T-helper 2 cell treated with Interferon-gamma antibody and Interleukin-4, amounts not matched to agents 100 ng/mL and 5 ng/mL, for 36 hours (primary cell): ENCODE measurements at places on chromosomes 2 and 18. TPM values are rescaled to one million over a fixed set of nuclear protein-coding genes. Genes with fewer than 3 reads are reported as not detected.

Gene CAPG
- total RNA-seq, result 403 and 407 TPM in 2 replicates

Gene CTLA4
- 25.7 and 26.0 TPM in 2 replicates for total RNA-seq

Gene CAPN13
- total RNA-seq, result not detected in 2 replicates

Gene NRBP1
- 81.4 and 87.3 TPM in 2 replicates for total RNA-seq

Gene EPB41L3
- 1.6 and 1.8 TPM in 2 replicates for total RNA-seq

Gene PTPRN
- not detected in 2 replicates for total RNA-seq

Gene SOWAHC
- total RNA-seq, result 0.32 TPM in 2 replicates

Gene LINC00305
- not detected in 2 replicates for total RNA-seq

Gene EVX2
- total RNA-seq, result not detected in 2 replicates

Gene CDH19
- not detected in 2 replicates for total RNA-seq

Gene SCTR
- not detected in 2 replicates for total RNA-seq

Gene VPS54
- total RNA-seq, result 18.7 and 19.0 TPM in 2 replicates

Gene BOLA3
- total RNA-seq, result 68.6 and 69.3 TPM in 2 replicates

Gene GALNT13
- total RNA-seq, result 0.14 and 0.18 TPM in 2 replicates

Gene SERPINB3
- total RNA-seq, result not detected in 2 replicates

Gene C2orf92
- total RNA-seq, result 10.0 and 10.4 TPM in 2 replicates

Gene SH3RF3
- total RNA-seq, result 0.23 TPM in 2 replicates

Gene ZDBF2
- 6.9 and 7.5 TPM in 2 replicates for total RNA-seq

Gene ANKRD53
- total RNA-seq, result not detected in 2 replicates

Gene REG1B
- not detected in 2 replicates for total RNA-seq

Gene SLC16A14
- 1.5 and 1.7 TPM in 2 replicates for total RNA-seq

Gene DOK6
- not detected in 2 replicates for total RNA-seq

Gene ME2
- total RNA-seq, result 90.6 and 94.4 TPM in 2 replicates

Gene NOP58
- 129 and 135 TPM in 2 replicates for total RNA-seq

Gene FBXO48
- total RNA-seq, result 1.9 and 2.2 TPM in 2 replicates

Gene UGT1A5
- total RNA-seq, result not detected in 2 replicates

Gene EN1
- not detected in 2 replicates for total RNA-seq

Gene HOXD12
- not detected in 2 replicates for total RNA-seq

Gene SNORC
- total RNA-seq, result 1.3 and 1.6 TPM in 2 replicates

Gene TTN
- 12.4 and 13.9 TPM in 2 replicates for total RNA-seq

Gene CROCC2
- not detected in 2 replicates for total RNA-seq

Gene UGT1A8
- not detected in 2 replicates for total RNA-seq

Gene KIF1A
- total RNA-seq, result 0.41 and 0.43 TPM in 2 replicates

Gene MAP3K19
- not detected in 2 replicates for total RNA-seq

Gene MC5R
- total RNA-seq, result 0.09 TPM in 1 of 2 replicates, not detected in the other

Gene CFAP221
- total RNA-seq, result not detected in 2 replicates
